ENCODE measurements at places on chromosomes 6 and 20.

- DNase-seq, result no peak
Observed at GRCh38 chr6:9515633-9516606, 899.0 kb downstream of the TFAP2A start.

DNA sequence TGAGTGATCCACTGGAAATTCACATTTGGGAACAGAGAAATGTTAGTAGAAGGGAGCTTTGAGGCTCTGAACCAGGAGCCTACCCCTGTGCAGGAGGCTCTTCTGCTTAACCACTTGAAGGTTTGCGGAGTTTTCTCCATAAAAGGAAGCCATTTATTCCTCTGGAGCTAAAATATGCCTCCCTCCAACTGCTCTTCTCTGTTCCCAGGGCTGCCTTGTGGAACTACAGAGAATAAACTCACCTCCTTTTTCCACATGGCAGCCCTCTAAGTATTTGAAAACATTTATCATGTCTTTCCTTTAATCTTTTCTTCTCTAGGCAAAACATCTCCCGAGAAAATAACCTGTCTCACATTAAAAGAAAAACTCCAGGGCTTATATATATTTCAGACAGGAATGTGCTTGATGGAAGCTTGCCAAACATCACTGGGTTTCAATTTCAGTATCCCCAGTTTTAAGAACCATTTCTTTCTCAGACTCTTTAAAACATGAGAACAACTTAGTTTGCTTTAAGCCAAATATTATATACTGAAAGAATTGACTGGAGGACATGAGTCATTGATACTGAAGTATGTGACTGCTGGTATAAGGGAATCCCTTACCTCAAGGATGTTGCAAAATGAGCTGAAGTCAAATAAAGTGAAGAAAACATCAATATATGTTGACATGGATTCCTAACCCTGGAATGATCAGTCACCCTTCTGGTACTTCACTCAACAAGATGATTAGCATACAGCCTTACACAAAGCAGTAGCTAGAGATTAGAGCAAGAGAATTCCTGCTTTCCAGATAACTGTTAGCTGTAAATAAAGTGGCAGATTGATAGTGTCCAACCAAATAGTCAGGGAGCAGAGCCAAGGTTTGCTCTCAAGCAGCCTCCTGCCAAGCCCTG lies 74.0 kb downstream of the ZBTB2 start:
- DNase-seq, result no peak

- no peak for DNase-seq
Observed at GRCh38 chr20:32010666-32011065, 428 bp downstream of the CCM2L start.

DNA sequence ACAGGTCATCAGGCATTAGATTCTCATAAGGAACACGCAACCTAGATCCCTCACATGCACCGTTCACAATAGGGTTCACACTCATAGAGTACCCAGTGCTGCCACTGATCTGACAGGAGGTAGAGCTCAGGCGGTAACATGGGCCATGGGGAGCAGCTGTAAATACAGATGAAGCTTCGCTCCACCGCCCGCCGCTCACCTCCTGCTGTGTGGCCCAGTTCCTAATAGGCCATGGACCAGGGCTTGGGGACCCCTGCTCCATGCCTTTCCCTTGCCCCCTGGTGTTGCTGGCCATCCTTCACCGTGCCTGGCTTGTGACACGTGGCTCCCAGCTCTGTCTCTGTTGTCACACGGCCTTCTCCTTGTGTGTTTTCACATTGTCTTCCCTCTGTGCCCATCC lies 171.1 kb upstream of the JARID2 start:
- no peak for DNase-seq

GRCh38 chr6:158205169-158205944 lies 37.2 kb downstream of the GTF2H5 start:
- no peak for DNase-seq

DNA sequence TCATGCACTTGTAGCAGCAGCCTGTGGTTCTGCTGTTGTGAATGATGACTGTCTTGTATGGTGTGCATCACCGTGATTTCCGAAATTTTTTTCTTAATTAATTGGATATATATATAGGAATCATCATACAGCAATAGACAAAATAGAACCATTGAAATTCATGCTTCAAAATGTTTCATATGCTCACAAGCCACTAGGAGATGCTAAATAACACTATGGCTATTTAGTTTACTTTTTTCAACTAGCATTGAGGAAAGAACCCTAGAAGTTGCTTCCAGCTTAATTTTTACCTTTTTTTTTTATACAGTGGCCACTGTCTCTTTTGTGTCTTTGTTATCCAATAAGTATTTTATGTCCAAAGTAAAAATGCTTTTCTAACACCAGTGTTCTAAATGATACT lies 485.4 kb downstream of the CDKAL1 start:
- DNase-seq, result no peak

DNA sequence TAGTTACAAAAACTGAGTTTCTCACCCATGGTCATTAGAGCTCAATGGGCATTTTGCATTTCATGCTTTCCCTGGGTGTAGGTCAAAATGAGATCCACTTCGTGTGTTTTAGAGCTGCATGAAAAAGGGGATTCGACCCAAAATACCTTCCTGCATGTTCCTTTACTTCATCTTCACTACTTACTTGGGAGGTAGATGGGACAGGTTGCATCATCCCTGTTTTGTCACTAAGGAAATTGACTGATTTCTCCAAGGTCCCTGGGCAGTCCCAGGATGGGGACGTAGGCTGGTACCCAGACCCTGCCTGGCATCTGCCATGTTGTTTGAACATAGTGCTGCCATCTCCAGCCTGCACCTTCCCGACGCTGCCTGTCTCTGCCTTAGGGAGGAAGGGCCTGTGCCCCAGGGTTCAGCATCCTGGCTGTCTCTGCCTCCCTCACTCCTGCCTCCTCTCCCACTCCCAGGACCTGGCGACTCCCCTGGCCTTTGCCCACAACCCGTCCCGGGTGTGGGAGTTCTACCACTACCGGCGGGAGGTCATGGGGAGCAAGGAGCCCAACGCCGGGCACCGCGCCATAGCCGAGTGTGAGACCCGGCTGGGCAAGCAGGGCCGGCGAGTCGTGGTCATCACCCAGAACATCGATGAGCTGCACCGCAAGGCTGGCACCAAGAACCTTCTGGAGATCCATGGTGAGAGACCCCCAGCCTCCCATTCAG lies 17.0 kb downstream of the SIRT5 start:
- DNase-seq, result no peak

DNA sequence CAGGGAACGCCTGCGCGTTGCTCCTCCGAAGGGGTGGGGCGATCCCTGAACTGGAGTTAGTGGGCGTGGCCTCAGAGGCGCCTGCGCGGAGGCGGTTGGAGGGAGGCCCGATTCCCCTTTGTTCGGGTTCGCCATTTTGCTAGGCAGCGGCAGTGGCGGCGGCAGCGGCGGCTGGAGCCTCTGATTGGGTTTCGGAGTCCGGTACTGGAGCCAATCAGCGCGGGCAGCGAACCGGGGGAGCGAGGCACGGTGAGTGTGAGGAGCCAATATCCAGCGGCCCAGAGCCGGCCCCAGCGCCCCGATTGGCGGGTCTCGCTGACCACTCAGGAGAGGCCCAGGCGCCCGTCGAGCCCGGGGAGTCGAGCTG lies at the start of gene NFYA:
TSS of gene NFYA (plus strand) at position 139 of the 367 bp plus-strand sequence. CDS start 6,116 bp downstream, outside the sequence.
- DNase-seq, result no peak

- DNase-seq, result no peak
Observed at GRCh38 chr20:63400486-63401210, 39.5 kb upstream of the CHRNA4 start.

DNA sequence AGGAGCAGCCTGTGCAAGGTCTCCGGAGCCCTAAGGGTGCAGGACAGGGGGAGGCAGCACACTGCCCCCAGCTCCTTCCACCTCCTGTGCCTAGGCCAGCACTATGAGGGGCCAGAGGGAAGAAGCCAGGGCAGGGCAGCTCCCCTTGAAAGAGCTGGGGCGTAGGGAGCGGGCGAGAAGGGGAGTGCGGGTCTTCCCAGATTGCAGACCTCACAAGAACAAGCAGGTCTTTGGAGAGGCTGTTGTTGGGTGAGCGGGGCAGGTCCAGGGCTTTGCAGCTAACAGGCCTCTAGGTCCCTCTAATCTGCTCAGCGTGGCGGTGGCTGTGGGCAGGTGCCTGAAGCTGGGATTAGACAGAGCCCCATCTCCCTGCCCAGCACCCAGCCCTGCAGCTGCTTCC lies 22.4 kb upstream of the CST1 start:
- no peak for DNase-seq

- peak; percentile 81 for DNase-seq
Observed at GRCh38 chr20:62953839-62954703, 1.6 kb downstream of the SLC17A9 start.

DNA sequence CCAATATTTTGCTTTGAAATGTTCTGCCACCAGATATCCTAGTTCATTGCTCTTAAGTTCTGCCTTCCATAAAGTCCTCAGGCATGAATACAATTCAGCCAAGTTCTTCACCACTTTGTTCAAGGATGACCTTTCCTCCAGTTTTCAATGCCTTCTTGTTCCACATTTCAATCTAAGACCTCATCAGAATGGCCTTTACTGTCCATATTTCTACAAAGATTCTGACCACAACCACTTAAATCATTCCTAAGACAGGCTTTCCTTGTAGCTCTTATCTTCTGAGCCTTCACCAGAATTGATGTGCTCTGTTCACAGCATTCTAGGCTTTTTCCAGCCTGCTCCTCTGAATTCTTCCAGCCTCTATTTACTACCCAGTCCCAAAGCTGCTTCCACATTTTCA lies 319.0 kb downstream of the HACE1 start:
- no peak for DNase-seq

DNA sequence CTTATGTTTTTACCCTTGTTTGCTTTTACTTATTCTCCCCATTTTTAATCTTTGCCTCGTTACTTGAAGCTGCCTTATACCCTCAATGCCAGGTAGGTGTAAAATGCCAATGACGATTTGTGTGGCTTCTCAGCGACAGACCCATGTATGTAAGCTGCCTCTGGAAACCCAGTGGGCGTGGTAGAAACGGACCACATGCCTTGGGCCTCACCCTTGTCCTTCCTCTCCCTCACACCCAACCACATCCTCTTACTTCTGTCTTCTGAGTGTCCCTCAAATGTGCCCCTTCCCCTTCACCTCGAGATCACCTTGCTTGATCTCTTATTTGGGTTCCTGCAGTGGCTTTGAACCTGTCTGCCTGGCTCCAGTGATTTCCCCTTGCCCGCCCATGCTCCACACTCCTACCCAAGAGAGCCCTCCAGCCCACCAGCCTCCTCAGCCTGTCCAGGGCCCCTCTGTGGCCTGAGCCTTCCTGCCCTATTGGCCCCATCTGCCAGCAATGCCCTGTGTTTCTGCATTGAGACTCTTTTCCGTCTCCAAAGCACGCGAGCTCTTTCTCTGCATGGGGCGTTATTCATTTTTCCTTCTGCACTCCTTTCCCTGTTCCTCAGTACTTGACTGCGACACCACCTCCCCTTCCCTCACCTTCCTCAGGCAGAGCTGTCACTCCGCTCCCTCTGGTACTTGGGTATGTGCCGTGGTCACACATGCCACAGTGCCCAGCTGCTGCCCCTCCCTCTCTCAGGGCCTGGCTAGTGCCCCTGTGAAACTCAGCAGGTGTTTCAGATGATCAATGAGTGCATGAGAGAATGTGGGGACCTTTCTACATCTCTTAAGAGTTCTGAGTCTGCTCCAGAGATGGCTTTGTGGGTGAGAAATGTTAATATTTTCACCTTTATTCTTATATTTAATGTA lies 115.4 kb downstream of the SLX4IP start:
- DNase-seq, result no peak

DNA sequence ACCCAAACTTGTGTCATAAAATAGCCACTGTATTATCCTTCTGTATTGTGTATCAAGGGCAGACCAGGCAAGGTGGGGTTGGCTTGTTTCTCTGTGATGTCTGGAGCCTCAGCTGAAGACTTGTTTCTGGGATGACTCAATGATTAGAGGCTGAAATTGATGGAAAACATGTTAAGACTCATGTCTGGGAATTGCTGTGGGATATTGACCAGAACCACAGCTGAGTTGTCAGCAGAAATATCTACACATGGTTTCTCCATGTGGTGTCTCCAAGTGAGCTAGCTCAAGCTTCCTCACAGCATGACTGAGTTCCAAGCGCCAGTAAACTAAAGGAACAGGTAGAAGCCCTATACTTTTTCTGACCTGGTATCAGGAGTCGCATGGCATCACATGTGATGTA lies 128.5 kb upstream of the SYNDIG1 start:
- DNase-seq, result no peak

DNA sequence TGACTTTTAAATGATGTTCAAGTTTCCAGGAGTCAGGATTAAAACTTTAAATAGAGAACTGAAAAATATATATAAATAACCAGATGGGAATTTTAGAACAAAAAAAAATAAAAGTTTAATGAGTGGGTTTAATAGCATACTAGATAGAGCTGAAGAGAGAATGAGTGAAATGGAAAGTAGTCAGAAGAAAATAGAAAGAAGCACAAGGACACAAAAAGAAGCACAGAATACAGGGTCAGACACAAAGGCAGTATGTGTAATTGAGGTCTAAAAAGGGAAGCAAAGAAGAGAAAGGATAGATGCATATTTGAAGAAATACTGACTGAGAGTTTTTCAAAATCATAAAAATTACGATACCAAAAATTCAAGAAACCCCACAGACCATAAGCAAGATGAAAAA lies 159.8 kb upstream of the FERMT1 start:
- no peak for DNase-seq

DNA sequence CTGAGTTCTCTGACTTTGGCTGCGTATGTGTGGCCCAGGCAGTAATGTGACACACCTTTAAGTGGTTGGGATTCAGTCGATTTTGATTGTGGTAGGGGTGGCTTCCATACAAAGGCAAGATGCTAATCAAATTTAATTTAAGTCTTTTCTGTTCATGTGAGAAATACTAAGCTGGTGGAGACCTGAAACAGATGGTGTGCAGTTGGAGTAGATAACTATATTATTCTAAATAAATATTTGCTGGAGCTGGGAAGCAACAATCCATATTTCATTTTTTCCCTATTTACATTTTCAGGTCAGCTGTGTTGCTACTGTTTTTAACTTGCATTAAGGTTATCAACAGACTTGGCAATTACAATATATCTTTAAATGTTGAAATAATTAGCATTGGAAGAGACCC lies 67.4 kb upstream of the C20orf144 start:
- no peak for DNase-seq

DNA sequence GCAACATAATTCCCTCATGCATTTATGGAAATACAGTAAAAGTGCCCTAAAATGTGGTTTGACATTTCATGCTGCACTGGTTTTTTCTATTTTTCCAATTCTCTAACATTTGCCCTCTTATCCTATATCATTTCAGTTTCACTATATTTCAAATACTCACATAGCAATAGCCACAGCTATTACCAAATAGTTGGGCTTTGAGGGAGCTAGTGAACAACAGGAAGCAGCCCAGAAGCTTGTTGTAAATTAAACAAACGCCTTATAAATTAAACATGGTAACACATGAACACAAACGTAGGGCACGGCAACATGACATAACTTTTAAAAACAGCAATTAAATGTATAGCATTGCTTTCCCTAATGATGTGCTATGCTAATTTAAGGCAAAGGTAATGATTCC lies 469.0 kb downstream of the CDC5L start:
- DNase-seq, result no peak

GRCh38 chr6:104888066-104888465 lies 28.3 kb upstream of the HACE1 start:
- no peak for DNase-seq

Measured in Ammon's horn (tissue), 1 donor.